ENCODE measurements at places on chromosomes 3 and 15. TPM values are rescaled to one million over a fixed set of nuclear protein-coding genes. Genes with fewer than 3 reads are reported as not detected.

Gene GOLGA8R
- 2.4 TPM for total RNA-seq

Gene ECE2
- not detected for total RNA-seq

Gene MYEF2
- 2.2 TPM for total RNA-seq

Gene GOLGA8S
- not detected for total RNA-seq

Gene GUCA1C
- not detected for total RNA-seq

Gene ZBTB47
- 17.7 TPM for total RNA-seq
